Retina (tissue), 1 donor: ENCODE measurements at places on chromosomes 7 and 10.

- DNase-seq, result no peak
These were observed 656.4 kb upstream of the ZWINT start for GRCh38 chr10:57017356-57018037.

GRCh38 chr10:43461950-43462349 is 25.0 kb downstream of the ZNF487 start:
- peak; percentile 54 for DNase-seq

DNA sequence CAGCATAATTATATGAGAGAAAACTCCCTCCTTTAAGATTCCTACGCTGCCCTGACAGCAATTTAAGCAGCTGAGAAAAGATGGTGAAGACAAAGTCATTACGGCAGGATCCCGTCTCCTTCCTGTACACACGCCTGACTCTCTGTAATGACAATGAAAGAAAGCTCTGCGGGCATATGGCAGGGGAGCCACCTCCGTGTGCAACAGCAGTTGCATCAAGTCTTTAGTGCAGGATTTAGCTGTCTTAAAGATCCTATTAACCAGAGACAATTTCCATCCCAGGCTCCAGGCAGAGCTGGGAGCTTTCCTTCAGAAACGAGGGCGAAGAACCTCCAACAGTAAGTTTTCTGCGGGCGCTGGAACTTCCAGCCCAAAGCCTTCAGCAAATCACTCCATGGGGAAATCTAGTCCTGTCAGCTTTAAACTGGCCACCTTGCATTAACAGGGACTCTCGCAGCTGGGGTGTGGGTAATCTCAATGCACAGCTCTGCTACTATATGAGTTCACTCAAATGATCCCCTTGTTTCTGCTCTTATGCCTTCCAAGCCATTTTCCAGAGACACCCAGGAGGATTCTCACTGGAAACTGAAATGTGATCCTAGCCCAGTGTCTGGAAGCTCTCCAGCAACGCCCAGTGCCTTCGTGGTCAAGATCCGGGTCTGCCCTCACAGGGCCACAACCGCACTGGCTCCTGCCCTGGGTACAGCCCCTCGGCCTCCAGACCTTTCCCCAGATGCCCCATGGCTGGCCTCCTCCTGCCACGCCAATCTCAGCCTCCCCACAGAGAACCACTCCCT is 74.9 kb downstream of the CTBP2 start:
- peak; percentile 42 for DNase-seq

DNA sequence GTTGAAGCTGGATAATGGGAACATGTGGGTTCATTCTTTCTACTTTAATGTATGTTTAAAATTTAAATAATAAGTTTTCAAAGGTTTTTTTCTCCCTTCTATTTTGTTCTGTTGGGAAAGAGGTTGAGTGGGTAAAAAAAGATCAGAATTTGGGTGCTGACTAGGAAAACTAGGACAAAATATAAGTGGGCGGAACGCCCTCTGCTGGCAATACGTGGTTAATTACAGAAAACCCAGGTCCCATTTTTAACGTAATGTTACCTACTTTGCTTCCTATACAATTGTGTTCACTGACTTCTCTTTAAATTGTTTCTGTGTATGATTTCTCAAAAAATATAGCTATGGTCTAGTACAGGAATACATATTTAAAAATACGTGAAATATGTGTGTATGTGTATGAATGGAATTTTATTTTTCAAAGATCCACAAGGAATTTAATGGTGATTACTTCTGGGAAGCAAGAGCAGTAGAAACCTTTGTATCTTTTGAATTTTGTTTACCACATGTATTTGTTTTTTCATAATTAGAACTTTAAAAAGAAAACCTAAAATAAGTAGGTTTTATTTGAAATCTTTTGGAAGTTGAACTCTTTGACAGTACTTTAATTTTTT is 8.7 kb downstream of the ECD start:
- peak; percentile 57 for DNase-seq

- DNase-seq, result peak; percentile 32
These were observed 867.9 kb downstream of the NRG3 start for GRCh38 chr10:82742898-82743297.

GRCh38 chr7:136061433-136061832 is 84.3 kb upstream of the MTPN start:
- DNase-seq, result no peak

- DNase-seq, result peak; percentile 7
These were observed 95.2 kb downstream of the PHTF2 start for GRCh38 chr7:77893813-77894212.

GRCh38 chr10:88386821-88387773 is 196.0 kb downstream of the RNLS start:
- DNase-seq, result peak; percentile 10

DNA sequence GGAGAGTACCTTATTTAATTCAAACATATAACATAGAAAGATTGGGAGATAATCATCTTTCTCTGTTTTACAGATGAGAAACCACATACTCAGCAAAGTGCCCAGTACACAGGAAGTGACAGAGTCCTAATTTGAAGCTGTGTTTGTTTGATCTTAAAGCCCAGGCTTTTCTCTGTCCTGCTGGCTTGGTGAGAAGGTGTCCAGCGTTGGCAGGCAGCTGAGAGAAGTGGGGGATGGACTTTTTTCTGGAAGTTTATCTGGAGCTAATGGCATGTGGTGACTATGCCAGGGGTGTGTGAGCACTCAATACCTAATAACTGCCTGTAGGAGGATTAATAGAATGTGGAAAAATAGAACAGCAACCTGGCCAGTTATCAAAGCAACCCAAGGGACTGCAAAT is 60.8 kb downstream of the NPSR1 start:
- DNase-seq, result peak; percentile 16

- no peak for DNase-seq
These were observed 52.6 kb upstream of the ST8SIA6 start for GRCh38 chr10:17506856-17507471.

GRCh38 chr7:96968981-96969380 is 36.4 kb upstream of the DLX6 start:
- DNase-seq, result no peak

- DNase-seq, result no peak
These were observed 7.8 kb downstream of the WNT16 start for GRCh38 chr7:121336579-121336978.

DNA sequence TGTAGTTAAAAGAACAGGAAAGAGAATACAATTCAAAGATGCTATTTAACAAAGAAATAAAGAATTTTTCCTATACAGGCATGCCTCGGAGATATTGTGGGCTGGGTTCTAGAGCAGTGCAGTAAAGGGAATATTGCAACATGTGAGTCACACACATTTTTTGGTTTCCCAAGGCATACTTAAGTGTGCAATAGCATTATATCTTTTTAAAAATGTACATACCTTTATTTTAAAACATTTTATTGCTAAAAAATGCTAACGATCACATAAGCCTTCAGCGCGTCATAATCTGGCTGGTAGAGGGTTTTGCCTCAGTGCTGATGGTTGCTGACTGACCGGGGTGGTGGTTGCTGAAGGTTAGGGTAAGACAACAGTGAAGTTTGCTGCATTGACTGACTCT is 54.4 kb downstream of the ESYT2 start:
- DNase-seq, result no peak

DNA sequence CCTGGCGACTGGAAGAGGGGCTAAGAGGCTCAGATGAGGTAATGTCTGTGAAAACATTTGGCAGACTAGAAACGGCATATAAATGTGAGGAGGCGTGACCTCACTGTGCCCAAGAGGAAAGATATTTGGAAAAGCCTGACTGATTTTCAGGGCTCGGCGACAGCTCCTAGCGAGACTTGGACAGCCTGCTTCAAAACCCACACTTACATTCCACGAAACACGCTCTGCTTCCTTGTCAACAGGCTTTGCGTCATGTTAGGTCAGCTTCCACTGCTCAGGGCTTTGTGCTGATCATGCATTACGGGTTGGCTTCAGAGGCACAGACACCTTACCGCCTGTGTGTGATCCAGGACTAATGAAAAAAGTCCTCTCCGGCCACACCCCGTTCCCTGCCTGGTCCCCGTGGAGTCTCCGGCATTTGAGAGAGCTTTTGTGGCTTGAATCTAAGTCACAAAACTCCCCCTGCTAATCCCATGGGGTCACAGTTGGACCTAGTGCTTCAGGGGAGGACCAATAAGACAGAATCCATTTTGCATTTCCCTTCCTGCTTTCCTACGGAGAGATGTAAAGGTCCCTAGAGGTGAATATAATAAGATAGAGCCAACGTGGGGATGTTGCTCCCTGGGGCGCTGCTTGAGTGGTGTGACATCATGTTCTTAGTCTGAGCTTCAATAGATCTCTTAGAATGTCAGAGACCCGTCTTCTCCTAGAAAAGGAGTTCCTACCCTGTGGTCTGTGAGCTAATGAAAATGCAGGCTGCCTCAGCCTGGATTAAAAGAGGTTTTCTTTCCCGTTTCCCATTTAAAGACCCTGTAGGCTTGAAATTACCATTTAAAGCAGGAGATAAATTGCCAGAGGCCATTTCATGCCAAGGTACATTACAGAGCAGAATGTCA is 25.5 kb downstream of the FGFBP3 start:
- DNase-seq, result peak; percentile 82

GRCh38 chr7:151740081-151740851 is 136.6 kb downstream of the PRKAG2 start:
- DNase-seq, result peak; percentile 58

- no peak for DNase-seq
These were observed 61.8 kb downstream of the PLXNA4 start for GRCh38 chr7:132514430-132514829.

GRCh38 chr7:37732888-37733287 is 49.3 kb downstream of the GPR141 start:
- no peak for DNase-seq

DNA sequence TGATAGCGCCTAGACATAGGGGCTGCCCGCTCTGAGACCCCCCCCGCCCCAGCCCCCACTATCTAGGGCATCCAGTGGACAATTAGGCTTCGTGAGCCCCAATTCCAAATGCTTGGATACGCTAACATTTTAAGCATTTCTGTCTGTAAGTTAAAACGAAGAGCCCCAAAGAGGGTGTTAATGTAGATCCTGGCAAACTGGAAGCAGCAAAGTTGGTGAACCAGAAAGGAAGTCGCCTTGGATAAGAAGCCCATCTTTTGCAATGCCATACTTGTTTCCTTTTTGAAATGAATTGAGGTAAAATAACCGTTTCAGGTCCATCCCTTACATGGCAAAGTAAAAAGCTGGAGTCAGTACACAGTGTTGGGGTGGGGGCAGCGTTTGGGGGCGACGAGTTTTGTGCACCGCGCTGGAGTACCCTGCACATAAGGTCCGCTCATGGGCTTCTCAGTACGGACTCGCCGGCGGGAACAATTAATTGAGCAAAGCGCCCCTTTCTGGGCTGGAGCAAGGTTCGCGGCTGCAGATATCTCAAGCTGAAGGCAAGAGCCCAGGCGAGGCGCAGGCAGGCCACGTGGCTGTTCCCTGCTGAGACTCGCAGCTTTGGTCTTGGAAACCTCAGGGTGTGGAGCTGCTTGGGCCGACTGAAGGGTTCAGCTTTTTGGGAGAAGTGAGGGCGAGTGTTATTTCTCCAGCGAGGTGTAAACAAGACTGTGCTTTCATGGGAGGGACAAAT is 1.4 kb upstream of the TWIST1 start:
- peak; percentile 79 for DNase-seq

GRCh38 chr7:107918948-107919347 is 28.0 kb downstream of the DLD start:
- no peak for DNase-seq

GRCh38 chr10:63103971-63104409 is 29.1 kb upstream of the NRBF2 start:
- DNase-seq, result no peak

DNA sequence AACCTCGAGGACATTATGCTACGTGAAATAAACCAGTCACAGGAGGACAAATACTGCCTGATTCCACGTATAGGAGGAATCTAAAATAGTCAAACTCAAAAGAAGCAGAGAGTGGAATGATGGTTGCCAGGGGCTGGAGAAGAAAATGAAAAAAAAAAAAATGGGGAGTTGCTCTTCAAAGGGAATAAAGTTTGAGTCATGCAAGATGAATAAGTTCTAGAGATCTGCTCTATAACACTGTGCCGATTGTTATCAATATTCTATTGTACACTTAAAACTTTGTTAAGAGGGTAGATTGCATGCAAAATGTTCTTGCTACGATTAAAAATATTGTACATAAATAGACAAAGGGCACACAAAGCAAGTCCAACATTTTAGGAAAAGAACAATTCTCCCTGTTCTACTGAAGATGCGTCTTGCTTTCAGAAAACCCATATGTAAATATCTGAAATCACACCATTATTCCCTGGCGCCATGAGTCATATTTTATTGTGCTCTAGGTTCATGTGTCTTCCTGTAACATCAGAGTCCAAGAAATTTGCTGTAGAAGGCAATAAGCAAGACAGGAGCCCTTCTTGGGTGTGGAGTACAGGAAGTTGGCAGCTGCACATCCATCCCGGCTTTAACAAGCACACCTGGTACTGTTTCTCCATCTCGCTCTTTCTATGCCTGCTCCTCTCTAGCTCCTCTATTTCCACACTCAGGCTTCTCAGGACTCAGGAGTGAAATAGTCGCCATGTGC is 145.9 kb downstream of the GFRA1 start:
- no peak for DNase-seq

DNA sequence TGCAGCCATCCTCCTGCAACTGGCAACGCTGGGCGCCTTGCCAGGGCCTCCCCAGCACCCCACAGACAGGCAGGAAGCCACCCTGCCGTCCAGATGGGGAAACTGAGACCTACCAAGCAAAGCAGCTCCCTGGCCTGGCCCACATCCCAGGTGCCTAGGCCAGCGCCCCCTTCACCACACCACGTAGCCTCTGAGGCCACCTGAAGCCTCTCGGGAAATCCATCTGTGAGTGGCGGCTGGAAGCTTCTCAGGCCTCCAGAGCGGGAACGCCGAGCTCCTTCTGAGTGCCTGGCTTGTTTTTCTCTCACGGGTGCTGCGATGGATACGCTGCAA is 58.7 kb downstream of the UNCX start:
- no peak for DNase-seq

DNA sequence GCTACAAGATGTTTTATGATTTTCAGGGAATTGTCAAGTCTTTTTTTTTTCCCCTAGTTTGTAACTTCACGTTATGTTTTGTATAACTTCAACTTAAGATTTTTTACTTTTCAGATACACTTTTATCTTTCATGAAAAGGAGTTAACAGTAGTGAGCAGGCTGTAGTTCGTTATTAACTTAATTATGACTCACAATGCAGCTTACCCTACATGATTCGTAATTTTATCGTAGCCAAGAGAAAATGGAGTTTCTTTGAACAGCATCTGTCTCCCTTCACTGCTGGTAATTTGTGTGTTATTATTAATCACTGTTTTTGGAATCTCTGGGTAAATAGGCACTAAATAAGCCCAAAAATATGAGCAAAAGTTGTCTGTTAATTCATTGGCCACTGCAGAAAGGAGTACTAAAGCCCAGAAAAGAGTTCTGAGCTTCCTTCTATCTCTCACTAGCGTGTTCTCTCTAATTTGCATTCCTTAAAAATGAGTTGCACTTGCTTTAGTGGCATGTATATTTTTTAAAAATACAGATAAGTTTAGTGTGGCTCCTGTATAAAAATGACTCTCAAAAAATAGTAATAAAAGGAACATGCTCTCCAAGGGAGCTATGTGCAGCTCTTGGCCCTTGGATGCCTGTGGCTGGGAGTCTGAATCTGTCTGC is 36.1 kb downstream of the RALA start:
- no peak for DNase-seq

DNA sequence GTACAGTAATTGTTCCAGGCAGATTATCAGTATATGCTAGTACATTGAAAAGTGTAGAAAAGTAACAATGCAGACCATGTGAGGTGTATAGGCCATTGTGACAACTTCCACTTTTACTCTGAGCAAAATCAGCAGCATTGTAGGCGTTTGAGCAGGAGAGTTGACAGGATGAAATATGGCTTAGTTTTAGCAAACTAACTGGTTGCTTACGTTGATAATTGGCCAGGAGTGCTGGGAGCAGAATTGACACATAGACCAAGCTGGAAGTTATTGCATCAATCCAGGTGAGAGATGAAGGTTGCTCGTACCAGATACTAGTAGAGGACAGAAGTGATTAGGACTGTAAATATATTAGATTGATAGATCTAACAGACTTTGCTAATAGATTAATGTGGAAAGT is 46.0 kb downstream of the LCOR start:
- no peak for DNase-seq
